ENCODE measurements at places on chromosomes 7 and 10. TPM values are rescaled to one million over a fixed set of nuclear protein-coding genes. Genes with fewer than 3 reads are reported as not detected.

NKX2-3 gene
- total RNA-seq = 0.07 TPM

ELMO1 gene
- 2.1 TPM for total RNA-seq

TMEM196 gene
- not detected for total RNA-seq

MUC12 gene
- total RNA-seq = 23.2 TPM

PSD gene
- 0.55 TPM for total RNA-seq

NPFFR1 gene
- not detected for total RNA-seq

KIF11 gene
- 36.7 TPM for total RNA-seq

ADGRA1 gene
- total RNA-seq = 0.24 TPM

OR13A1 gene
- not detected for total RNA-seq

ATOH7 gene
- total RNA-seq = 0.20 TPM

CFAP70 gene
- 0.10 TPM for total RNA-seq

MSS51 gene
- total RNA-seq = 0.26 TPM

ECHDC3 gene
- 8.4 TPM for total RNA-seq

TFEC gene
- total RNA-seq = not detected

HIPK2 gene
- total RNA-seq = 22.2 TPM

ZNF248 gene
- total RNA-seq = 3.8 TPM

MMP21 gene
- not detected for total RNA-seq

LDB3 gene
- total RNA-seq = 0.07 TPM

NPC1L1 gene
- total RNA-seq = 0.11 TPM

CTAGE8 gene
- total RNA-seq = not detected

CCL26 gene
- total RNA-seq = 7.1 TPM

All from A549 treated with GW870086 at 1 μM for 4 hours (cell line).